ENCODE measurements at places on chromosomes 5 and 9.
A peak's percentile ranks its signal among the peaks of the same experiment; 100 is the strongest.

- DNase-seq: no peak
Observed at GRCh38 chr5:143635888-143636287, 176.1 kb upstream of the HMHB1 start.

GRCh38 chr5:180291943-180292831 lies at the start of gene MAPK9:
TSS of gene MAPK9 (minus strand) at chr5:180292083. CDS start at chr5:180280561, 11,522 bp downstream.
- DNase-seq: peak; percentile 88

- DNase-seq: no peak
Observed at GRCh38 chr5:78570646-78571045, 77.9 kb downstream of the LHFPL2 start.

- DNase-seq: peak; percentile 15
Observed at GRCh38 chr5:16467363-16468219, 2.0 kb upstream of the ZNF622 start.

DNA sequence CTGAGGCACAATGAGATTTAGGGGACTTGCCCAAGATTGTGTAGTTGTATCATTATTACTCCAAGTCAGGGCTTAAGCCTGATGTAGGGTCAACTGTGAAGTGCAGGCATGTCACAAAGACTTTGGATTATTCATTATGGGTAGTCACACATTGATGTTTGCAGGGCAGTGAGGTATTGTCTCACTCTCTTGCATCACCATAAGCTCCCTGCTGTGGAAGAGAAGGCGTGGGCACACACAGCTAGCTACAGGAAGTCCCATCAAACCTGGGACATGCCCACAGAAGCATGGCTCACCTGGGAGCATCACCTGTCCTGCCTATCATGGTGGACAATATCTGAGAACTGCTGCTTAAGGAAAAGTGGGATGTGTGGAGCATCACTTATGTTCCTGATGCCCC lies 42.1 kb downstream of the TMOD1 start:
- DNase-seq: no peak

DNA sequence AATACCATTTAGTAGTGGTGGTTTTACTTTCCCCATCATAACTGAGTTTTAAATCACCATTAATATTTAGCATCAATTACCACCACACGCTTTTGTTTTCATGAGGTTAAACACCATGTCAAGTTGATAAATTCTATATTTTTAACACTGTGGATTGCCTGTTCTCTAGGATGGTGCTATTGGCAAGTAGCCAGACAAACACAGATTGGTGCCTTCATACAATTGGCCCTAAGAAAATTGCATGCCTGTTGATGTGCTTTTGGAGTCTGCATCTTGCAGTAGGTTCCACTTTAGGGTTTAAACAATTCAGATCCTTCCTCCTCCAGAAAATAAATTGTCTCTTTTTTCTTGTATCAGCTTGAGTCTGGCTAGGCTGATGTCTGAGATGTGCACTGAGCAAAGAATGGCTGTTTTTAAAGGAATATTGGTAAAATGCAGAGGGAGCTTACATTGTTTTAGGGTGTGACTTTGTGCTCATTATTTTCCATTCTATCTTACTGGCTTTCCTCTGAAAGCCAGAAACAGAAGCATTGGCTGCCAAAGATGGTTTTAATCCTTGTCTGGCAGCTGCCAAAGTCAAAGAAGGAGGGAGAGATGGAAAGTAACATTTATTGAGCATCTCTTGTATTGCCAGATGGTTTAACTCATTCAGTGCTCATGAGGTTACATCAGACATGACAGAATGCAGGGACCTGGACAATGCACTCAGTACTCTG lies 19.6 kb upstream of the MAN2A1 start:
- no peak for DNase-seq

GRCh38 chr9:121557581-121558447 lies 58.2 kb upstream of the GGTA1 start:
- DNase-seq: no peak

- DNase-seq: no peak
Observed at GRCh38 chr5:132751444-132751843, 4.2 kb downstream of the CCNI2 start.

- DNase-seq: no peak
Observed at GRCh38 chr5:134084022-134084565, 30.4 kb upstream of the TCF7 start.

GRCh38 chr5:119031905-119032304 lies 39.0 kb upstream of the DMXL1 start:
- peak; percentile 90 for DNase-seq

DNA sequence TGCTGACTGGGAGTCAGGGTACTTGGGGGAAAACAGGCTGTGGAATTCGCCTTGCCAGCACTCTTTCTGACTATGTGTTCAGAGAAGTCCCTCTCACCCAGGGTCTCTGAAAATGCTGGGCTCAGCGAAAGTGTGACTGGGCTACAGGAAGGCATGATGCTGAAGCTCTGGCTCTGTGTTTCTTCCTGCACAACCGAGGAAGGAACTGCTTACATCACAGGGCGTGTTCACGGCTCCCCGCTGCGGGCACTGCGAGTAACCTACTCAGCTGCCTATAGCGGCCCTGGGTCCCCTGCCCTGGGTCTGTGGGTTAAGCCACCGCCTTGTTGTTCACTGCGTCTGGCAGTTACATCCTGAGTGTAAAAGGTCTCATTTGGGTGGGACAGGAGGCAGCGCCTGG lies 222.4 kb upstream of the IRX4 start:
- no peak for DNase-seq

Data from NAMALWA (cell line).